Esophagus squamous epithelium (tissue), 5 donors: ENCODE measurements at places on chromosomes 5 and 9. TPM values are rescaled to one million over a fixed set of nuclear protein-coding genes. Genes with fewer than 3 reads are reported as not detected.

DNA sequence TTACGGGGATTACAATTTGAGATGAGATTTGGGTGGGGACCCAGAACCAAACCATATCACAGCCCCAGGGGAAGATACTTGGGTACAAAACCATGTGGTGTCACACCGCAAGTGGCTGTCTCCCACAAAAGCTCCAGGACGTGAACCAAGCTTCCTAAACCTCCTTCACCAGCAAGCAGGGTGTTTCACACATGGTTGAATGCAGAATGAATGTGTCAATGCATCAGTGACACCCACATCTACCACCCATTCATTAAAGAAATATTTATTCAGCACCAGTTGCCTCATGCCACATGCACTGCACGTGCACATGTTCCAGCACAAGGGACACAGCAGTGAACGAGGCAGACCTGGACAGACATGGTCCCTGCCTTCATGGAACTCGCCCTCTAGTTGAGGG, 70.9 kb upstream of the SPOCK1 start:
- no peaks in the 10 kb centered on the region for H3K36me3 ChIP-seq
- no peak overlapping the region for H3K4me3 ChIP-seq
- DNase-seq = no peak
- H3K27ac ChIP-seq = no peak overlapping the region

- H3K4me3 ChIP-seq = no peak overlapping the region
- H3K27ac ChIP-seq = no peak overlapping the region
- no peaks in the 10 kb centered on the region for H3K4me1 ChIP-seq
- no peaks in the 10 kb centered on the region for H3K27me3 ChIP-seq
- H3K36me3 ChIP-seq = no peaks in the 10 kb centered on the region
Observed at GRCh38 chr5:2173151-2173834, 290.6 kb upstream of the IRX4 start.

DNA sequence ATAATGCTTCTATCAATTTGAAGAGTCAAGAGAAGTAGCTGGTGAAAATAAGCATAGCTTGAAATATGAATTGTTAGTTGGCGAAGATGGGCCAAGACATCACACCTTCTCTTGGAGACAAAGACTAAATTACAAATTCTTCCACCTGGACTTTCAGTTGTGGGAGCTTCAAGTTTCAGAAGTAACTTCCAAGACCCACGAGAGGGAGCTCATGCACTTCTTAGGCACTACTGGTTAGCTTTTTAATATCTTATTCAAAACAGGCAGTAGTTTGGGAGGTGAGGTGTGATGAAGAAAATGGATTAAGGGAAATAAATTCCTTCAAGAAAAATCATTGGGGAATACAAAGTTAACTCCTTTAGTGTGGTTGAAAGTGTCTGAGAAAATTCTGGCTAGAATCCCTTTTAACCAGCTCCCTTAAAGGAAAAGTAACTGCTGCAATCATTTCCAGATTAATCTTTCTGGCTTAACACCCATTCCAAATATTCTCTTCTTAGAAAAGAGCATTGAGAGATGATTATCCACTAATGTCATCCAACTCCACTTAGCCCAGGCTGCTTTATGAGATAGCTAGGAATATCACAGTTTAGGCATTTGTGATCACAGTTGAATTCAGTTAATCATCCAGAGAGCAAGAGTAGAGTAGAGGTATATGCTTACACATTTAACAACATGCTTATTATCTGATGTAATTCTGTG, 139.5 kb upstream of the DMRTA1 start:
- H3K36me3 ChIP-seq = no peaks in the 10 kb centered on the region
- H3K27me3 ChIP-seq = no peaks in the 10 kb centered on the region
- no peak for DNase-seq
- no peak overlapping the region for H3K27ac ChIP-seq

DNA sequence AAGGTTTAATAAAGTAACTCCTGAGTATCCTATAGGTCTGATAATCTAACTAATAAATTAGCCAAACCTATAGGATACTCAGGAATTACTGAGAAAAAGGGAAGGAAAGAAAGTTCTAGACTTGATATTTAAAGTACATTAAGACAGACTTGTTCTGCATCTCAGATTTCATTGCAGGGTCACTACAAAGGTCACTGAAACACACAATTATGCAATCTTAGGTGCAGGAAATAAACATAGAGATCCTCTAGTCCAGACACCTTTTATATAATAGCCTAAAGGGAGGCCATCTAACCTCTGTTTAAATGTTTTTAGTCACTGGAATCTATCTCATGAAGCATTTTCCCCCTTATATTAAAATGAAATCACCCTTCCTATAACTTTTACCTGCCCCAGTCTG, 1215.7 kb downstream of the MAT2B start:
- no peaks in the 10 kb centered on the region for H3K36me3 ChIP-seq
- H3K27me3 ChIP-seq = no peaks in the 10 kb centered on the region
- H3K4me3 ChIP-seq = no peak overlapping the region

Gene XRCC4
- total RNA-seq = 2.9 TPM

- no peak for DNase-seq
- H3K4me3 ChIP-seq = peak within 1 kb of the TSS; percentile 47
- H3K4me1 ChIP-seq = no peaks in the 10 kb centered on the region
- H3K36me3 ChIP-seq = no peaks in the 10 kb centered on the region
- peak within 1 kb of the TSS; percentile 8 for H3K27ac ChIP-seq
Observed at GRCh38 chr5:72507231-72507906, at the start of gene ZNF366. ZNF366 (minus strand) TSS chr5:72507410; CDS start chr5:72461496, 45,914 bp downstream.

Gene GARIN3
- total RNA-seq = not detected

DNA sequence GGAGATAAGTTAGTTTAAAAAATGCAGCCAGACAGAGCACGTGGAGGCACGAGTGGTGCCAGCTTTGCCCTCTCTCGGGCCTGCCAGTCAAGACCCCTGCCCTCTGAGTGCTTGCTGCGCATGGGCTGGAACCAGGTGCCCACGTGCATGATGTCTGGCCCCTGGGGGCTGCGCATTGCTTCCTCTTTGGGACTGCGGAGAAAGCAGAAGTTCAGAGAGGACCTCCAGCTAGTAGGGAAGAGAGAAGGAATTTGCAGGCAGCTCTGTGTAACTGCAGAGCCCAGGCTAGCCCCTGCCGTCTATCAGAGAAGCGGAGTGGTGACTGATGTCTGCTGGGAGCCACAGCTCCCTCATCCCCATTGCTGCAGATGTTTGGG, 9.7 kb upstream of the RNU6ATAC start:
- DNase-seq = no peak
- H3K27ac ChIP-seq = no peak overlapping the region
- peaks cover 53% of the 10 kb centered on the region for H3K27me3 ChIP-seq
- H3K4me3 ChIP-seq = no peak overlapping the region
- H3K4me1 ChIP-seq = peaks cover 32% of the 10 kb centered on the region
- no peaks in the 10 kb centered on the region for H3K36me3 ChIP-seq

Gene BARHL1
- total RNA-seq = not detected

Gene FAM151B
- 0.38 TPM for total RNA-seq

Gene JMY
- total RNA-seq = 8.5 TPM

- H3K27me3 ChIP-seq = no peaks in the 10 kb centered on the region
- H3K4me3 ChIP-seq = no peak overlapping the region
- DNase-seq = no peak
- H3K4me1 ChIP-seq = no peaks in the 10 kb centered on the region
- no peaks in the 10 kb centered on the region for H3K36me3 ChIP-seq
Observed at GRCh38 chr9:82720515-82720914, 342.4 kb downstream of the RASEF start.
